CD8-positive, alpha-beta memory T cell (primary cell): ENCODE measurements at places on chromosomes 13 and 19. TPM values are rescaled to one million over a fixed set of nuclear protein-coding genes. Genes with fewer than 3 reads are reported as not detected.
A peak's percentile ranks its signal among the peaks of the same experiment; 100 is the strongest.

GRCh38 chr19:18761531-18762110 lies 29.5 kb downstream of the COMP start:
- DNase-seq: no peak

GRCh38 chr13:110415669-110416068 lies 108.6 kb downstream of the COL4A2 start:
- no peak for DNase-seq

The PNMA8B gene
- total RNA-seq: 0.04 TPM

DNA sequence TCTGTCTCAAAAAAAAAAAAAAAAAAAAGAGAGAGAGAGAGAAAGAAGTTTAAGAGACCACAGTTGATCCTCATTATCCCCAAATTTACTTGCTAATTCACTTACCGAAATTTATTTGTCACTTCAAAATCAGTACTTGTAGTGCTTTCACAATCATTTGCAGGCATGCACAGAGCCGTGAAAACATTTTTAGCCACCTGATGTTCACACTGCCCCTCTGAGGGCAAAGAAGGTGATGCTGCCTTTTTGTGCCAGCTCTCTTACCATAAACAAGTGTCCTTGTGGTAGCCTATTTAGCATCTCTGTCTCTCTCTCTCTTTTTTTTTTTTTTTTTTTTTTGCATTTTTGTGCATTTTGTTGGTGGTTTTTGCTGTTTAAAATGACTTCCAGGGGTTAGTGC lies 24.1 kb upstream of the CASP14 start:
- no peak for DNase-seq

The ACER1 gene
- not detected for total RNA-seq

DNA sequence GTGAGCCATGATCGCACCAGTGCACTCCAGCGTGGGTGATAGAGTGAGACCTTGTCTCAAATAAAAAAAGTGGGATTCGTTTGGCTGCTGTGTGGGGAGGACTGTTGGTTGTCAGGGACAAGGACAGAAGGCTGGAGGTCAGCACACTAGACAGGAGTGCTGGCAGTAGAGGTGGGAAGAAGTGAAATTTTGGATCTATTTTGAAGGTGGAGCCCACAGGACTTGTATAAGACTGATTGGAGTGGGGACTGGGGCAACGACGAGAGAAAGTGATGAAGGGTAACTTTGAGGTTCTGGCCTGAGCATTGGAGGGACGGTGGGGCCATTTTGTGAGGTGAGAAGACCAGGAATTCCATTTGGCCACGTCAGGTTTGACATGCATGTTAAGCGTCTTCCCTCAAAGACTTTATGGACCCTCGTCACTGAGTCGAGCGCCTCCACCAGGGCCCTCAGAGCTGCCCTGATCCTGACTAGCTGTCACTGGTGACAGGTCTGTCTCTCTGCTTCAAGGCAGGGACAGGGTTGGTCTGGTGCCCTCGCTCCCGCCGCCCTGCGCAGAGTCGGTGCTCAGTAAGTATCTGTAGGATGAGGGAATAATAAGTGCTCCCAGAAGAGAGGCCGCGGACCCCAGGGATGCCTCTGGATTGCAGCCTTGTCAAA lies 673 bp downstream of the CTU1 start:
- no peak for DNase-seq

DNA sequence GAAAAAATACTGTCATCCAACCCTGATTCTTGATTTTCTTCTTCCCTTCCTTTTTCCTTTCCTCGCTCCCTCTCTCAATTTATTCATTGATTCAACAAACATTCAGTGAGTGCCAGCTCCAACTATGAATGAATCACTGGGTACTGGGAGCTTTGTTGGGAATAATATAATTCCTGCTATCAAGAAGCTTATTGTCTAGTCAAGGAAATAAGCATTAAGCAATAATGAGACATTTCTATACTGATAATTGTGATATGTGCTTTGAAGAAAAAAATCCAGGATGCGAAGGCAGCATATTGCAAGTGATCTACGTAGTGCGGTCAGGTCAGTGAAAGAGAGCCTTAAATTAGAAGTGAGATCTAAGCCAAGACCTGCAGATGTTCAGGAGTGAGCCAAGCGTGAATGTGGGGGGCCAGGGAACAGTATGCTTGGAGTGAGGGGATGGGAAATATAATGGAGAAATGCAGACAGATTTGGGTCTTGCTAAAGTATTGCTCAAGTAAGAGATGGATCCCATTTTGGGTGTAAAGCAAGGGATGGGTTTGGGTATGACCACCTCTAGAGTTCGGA lies 253.5 kb downstream of the LHFPL6 start:
- DNase-seq: no peak

DNA sequence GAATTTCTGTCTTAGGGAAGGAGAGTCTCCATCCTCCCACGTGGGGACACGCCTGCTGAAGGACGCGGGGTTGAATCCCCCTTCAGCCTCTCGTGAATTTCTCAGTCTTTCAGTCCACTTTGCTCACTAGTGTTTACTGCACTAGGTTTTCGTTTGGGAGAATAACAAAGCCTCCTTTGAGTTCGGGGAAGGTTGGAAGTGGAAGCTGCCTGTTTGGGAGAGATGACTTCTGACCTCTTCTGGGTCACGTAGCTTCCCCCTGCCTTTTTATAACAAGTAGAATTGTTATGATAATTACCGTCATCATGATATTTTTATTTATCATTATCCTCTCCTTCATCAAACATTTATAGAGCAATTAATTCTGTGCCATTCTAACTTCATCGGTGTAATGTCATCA lies 60.7 kb downstream of the ATP11A start:
- DNase-seq: no peak

The PSG3 gene
- total RNA-seq: not detected

DNA sequence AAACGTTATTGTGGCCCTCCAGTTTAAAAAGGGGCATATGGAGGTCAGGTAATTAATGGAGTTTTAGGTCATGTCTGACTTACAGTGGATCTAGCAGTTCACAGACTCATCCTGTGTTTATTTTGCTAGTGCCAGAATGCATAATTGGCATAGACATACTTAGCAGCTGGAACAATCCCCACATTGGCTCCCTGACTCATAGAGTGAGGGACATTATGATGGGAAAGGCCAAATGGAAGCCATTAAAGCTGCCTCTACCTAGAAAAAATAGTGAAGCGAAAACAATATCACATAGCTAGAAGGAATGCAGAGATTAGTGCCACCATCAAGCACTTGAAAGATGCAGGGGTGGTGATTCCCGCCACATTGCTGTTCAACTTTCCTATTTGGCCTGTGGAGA lies 610.7 kb downstream of the SLITRK5 start:
- no peak for DNase-seq

- no peak for DNase-seq
Observed at GRCh38 chr19:52635786-52636570, 2.2 kb downstream of the ZNF83 start.

DNA sequence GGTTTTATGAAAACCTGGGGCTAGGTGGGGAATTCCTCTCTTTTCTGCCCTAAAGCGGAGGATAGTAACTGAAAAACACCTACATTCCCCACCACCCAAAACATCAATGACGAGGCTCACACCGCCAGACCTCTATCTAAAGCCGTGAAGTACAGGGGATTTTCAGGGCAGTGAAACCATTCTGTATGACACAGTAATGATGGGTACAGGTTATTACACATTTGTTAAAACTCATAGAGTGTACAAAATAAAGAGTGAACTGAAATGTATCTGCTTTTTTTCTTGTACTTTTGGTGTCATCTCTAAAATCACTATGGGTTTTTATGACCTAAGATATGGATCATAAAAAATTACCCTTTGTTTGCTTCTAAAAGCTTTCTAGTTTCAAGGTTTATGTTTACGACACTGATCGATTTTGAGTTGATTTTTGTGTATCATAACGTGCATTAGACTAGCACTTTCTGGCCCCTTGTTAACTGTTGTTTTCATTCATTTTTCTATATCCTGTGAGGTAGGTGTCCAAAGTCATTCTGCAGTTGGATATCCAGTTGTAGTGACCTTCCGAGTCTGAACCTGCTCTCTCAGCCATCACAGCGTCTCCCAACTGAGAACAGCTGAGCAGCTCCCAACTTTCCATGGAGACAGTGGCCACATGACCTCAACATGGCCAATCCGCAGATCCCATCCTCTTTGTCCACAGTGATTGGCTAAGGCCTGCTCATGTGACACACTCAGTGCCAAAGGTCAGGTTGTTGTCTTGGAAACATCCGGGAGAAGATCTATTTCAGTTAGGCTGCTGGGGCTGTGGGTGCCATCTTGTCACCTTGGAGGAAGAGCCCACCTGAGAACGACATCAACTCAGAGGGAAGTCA lies 10.3 kb downstream of the MBD3L2B start:
- no peak for DNase-seq

DNA sequence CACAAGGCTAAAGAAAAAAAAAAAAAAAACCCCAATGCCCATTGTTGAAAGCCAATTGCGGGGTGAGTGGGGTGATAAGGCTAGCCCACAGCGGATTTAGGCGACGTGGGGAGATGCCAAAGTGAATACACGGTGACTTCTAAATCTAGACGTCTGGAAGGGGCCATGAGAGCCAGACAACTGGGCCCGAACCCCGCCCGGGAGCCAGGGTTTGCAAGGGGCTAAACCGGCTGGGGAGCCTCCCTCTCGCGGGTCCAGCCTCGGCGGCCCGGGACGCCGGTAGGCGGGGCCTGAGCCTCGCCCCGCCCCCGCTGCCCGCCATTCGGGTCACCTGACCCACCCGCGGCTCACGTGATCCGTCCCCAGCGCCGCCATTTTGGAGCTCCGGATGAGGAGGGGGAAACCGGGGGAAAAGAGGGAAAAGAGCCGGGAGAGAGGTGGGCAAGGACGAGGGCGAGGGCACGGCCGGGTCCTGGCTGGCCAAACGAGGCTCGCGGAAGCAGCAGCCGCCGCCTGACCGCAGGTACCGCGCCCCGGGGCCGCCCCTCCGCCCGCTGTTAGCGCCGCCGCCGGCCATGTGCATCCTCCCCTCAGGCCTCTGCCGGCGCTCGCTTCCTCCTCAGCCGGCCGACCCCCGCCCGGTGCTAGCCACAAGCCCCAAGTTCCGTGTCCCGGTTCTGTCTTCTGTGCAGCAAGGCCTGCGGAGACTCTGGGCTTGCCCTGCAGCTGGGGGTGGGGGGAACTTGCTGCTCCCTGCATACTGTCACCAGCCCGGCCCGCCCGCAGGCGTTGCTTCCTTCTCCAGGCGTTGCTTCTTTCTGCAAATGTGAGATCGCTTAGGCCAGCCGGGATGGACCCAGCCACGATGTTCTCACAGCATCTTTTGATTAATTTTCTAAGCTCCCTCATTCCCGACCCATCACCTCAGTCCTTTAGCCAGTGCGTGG lies at the start of gene ZNF507:
ZNF507 (plus strand) TSS at position 350 of the 947 bp plus-strand sequence. CDS start 7,221 bp downstream, outside the sequence.
- DNase-seq: peak; percentile 81

DNA sequence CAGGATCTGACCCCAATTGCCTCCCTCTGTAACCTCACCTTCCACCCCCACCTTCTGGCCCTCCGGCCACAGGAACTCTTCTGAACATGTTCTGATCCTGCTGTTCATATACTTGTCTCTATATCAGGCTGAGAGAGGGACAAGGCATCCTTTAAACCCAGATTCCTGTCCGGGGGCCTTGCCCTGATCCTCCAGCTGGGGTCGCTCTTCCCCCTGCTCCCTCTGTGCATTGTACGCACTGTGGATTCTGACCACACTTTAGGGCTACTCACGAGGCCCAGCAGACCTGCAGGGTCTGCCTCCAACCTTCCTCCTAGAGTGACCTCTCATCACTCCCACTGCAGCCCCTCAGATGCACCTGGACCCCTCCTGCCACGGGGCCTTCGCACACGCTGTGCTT lies 269.3 kb downstream of the UQCRFS1 start:
- no peak for DNase-seq

GRCh38 chr13:36766295-36766694 lies 52.7 kb upstream of the RFXAP start:
- no peak for DNase-seq

DNA sequence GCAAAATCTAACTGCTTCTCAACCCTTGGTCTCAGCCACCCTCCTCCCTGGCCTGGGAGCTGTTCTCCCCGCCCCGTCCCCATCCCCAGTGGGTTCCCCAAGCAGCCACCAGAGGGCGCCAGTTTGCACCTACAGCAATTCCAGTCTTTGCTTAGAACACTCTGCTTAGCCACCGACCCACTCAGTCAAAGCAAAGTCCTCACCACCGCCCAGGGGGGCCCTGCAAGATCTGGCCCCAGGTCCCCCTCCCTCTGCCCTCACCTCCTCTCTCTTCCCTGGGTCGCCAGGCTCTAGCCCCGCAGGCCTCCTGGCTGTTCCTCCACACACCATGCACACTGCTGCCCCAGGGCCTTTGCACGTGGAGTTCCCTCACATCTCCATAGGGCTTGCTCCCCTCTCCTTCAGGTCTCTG lies 12.4 kb downstream of the TMEM143 start:
- peak; percentile 58 for DNase-seq

The ACP7 gene
- not detected for total RNA-seq

GRCh38 chr13:51230477-51231105 lies 8.4 kb downstream of the FAM124A start:
- no peak for DNase-seq

The IZUMO4 gene
- total RNA-seq: 8.9 TPM

DNA sequence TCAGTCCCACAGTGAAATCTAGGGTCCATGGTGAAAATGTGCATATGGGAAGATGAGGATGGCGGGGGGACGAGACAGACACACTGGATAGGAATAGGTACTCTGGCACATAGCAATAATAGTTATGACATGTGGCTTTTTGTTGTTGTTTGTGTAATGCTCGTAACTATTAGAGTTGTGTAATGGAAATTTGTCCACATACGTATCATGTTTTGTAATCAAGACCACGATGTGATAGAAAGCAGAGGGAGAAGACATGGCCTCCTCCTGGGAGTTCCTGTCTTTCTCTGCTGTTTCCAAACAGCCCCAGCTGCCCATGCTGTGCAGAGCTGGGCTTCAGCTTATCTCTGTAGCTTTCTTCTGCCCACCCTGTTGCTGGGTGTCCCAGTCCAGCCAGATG lies 185.3 kb upstream of the TMTC4 start:
- DNase-seq: no peak

- no peak for DNase-seq
Observed at GRCh38 chr13:110150384-110151101, 156.4 kb downstream of the COL4A1 start.

DNA sequence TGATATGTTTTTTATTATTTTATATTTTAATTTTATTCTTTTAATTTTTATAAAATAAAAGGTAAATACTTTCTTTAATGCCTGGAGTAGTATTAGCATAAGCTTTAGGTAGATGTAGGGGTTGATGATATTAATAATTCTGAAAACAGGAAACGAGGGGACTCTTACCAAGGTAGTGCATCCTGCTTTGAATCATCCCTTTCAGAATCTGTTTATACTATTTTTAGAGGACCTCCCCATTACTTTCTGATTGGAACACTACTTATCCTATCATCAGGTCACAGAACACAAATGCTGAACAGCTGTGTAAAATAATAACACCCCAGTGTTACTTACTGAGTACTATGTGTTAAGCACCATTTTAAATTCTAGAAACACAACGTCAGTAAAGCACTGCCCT lies 27.3 kb downstream of the COG6 start:
- DNase-seq: no peak

The ZNF682 gene
- total RNA-seq: 10.3 TPM
